ENCODE measurements at places on chromosomes 11 and 22. TPM values are rescaled to one million over a fixed set of nuclear protein-coding genes. Genes with fewer than 3 reads are reported as not detected.

Gene SNX32
- total RNA-seq = 0.20 TPM

DNA sequence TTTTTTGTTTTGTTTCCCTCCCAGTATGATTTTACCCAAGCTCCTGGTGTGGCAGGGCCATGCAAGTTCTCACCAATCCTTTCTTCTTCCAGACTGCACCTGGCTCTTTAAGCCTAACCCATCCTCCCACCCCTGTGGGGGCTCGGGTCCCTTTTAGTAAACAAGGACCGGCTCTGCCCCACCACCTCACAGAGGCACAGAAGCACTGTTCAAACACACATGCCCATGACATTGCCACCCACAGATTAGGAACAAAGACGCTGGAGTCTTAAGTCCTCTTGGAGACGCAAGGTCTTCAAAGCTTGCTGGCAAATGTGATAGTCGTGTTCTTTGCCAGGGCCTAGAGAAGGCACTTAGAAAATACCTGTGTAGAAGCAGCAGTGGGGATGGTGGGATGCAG is 18.9 kb downstream of the UQCR10 start:
- peaks cover 33% of the 10 kb centered on the region for H3K36me3 ChIP-seq
- no peaks in the 10 kb centered on the region for H3K27me3 ChIP-seq
- no peak overlapping the region for H3K4me3 ChIP-seq
- no peak overlapping the region for H3K27ac ChIP-seq
- DNase-seq = no peak
- no peaks in the 10 kb centered on the region for H3K4me1 ChIP-seq

Gene RAB30
- 19.0 TPM for total RNA-seq

DNA sequence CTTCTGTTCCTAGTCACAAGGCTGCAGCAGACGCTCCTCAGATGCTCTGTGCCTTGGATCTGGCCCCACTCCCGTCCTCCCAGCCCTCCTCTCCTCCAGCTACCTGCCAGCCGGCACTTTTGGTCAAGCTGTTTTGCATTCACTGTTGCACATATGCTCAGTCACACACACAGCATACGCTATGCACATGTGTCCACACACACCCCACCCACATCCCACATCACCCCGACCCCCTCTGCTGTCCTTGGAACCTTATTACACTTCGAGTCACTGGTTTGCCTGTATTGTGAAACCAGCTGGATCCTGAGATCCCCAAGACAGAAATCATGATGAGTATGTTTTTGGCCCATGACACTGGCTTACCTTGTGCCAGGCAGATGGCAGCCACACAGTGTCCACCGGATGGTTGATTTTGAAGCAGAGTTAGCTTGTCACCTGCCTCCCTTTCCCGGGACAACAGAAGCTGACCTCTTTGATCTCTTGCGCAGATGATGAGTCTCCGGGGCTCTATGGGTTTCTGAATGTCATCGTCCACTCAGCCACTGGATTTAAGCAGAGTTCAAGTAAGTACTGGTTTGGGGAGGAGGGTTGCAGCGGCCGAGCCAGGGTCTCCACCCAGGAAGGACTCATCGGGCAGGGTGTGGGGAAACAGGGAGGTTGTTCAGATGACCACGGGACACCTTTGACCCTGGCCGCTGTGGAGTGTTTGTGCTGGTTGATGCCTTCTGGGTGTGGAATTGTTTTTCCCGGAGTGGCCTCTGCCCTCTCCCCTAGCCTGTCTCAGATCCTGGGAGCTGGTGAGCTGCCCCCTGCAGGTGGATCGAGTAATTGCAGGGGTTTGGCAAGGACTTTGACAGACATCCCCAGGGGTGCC is 109.8 kb downstream of the BCR start:
- H3K4me3 ChIP-seq = no peak overlapping the region
- peaks cover 65% of the 10 kb centered on the region for H3K36me3 ChIP-seq
- H3K4me1 ChIP-seq = peaks cover 4% of the 10 kb centered on the region
- H3K27ac ChIP-seq = no peak overlapping the region
- H3K27me3 ChIP-seq = no peaks in the 10 kb centered on the region

GRCh38 chr11:1041936-1042608 is 5.6 kb upstream of the MUC6 start:
- no peaks in the 10 kb centered on the region for H3K4me1 ChIP-seq
- no peak for DNase-seq
- no peak overlapping the region for H3K4me3 ChIP-seq
- H3K27me3 ChIP-seq = no peaks in the 10 kb centered on the region

- H3K36me3 ChIP-seq = no peaks in the 10 kb centered on the region
- H3K4me1 ChIP-seq = no peaks in the 10 kb centered on the region
- no peaks in the 10 kb centered on the region for H3K27me3 ChIP-seq
Observed at GRCh38 chr22:22404598-22405284, 103.8 kb downstream of the ZNF280B start.

- no peaks in the 10 kb centered on the region for H3K27me3 ChIP-seq
- no peak for DNase-seq
- no peaks in the 10 kb centered on the region for H3K4me1 ChIP-seq
Observed at GRCh38 chr11:27672836-27673464, 27.3 kb downstream of the BDNF start.

Gene TMPRSS4
- total RNA-seq = not detected

GRCh38 chr11:18527512-18527911 is 770 bp upstream of the TSG101 start:
- no peaks in the 10 kb centered on the region for H3K4me1 ChIP-seq
- H3K27me3 ChIP-seq = no peaks in the 10 kb centered on the region
- H3K27ac ChIP-seq = peak overlapping the region; percentile 98
- no peak for DNase-seq
- H3K4me3 ChIP-seq = peak overlapping the region; percentile 97

GRCh38 chr11:121350314-121351082 is 57.9 kb downstream of the SC5D start:
- H3K4me3 ChIP-seq = no peak overlapping the region
- DNase-seq = no peak
- H3K4me1 ChIP-seq = no peaks in the 10 kb centered on the region
- H3K27me3 ChIP-seq = no peaks in the 10 kb centered on the region
- H3K36me3 ChIP-seq = no peaks in the 10 kb centered on the region

- no peaks in the 10 kb centered on the region for H3K4me1 ChIP-seq
- H3K27me3 ChIP-seq = no peaks in the 10 kb centered on the region
- H3K36me3 ChIP-seq = no peaks in the 10 kb centered on the region
- H3K4me3 ChIP-seq = no peak overlapping the region
- no peak overlapping the region for H3K27ac ChIP-seq
Observed at GRCh38 chr11:87173185-87174039, 135.7 kb downstream of the TMEM135 start.

GRCh38 chr22:37925330-37925729 is 19.2 kb downstream of the MICALL1 start:
- H3K4me1 ChIP-seq = no peaks in the 10 kb centered on the region

Gene CDCA5
- total RNA-seq = 0.16 TPM

- DNase-seq = no peak
- no peaks in the 10 kb centered on the region for H3K4me1 ChIP-seq
- H3K27me3 ChIP-seq = no peaks in the 10 kb centered on the region
- no peak overlapping the region for H3K4me3 ChIP-seq
- H3K27ac ChIP-seq = no peak overlapping the region
Observed at GRCh38 chr22:19058713-19059451, 63.3 kb downstream of the DGCR2 start.

Gene NFAM1
- total RNA-seq = 0.74 TPM
